Fibroblast of pulmonary artery (primary cell): ENCODE measurements at places on chromosomes 12 and 14.

- DNase-seq = peak; percentile 93
Measured at GRCh38 chr12:111773801-111774551, 7.2 kb downstream of the ALDH2 start.

DNA sequence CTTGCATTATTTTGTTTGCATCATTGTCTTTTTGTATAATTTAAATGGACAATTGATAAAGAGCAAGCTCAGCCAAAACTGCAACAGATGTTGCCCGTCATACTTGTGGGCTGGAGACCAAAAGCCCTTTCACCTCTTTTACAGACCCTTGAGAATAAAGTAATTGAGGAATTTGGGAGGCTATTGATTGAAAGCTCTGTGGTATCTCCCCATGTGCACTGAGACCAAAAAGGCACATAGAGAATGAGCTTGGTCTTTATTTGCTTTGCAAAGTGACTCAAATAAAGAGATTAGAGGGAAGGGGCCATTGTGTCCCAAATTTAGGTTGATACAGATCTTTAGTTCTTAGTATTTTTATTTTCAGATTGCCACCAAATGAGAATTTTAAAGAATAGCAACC is 617.6 kb downstream of the TRHDE start:
- no peak for DNase-seq

- no peak for DNase-seq
Measured at GRCh38 chr12:62540354-62540753, 73.7 kb downstream of the MON2 start.

- no peak for DNase-seq
Measured at GRCh38 chr12:118361092-118361404, 11.7 kb downstream of the TAOK3 start.

DNA sequence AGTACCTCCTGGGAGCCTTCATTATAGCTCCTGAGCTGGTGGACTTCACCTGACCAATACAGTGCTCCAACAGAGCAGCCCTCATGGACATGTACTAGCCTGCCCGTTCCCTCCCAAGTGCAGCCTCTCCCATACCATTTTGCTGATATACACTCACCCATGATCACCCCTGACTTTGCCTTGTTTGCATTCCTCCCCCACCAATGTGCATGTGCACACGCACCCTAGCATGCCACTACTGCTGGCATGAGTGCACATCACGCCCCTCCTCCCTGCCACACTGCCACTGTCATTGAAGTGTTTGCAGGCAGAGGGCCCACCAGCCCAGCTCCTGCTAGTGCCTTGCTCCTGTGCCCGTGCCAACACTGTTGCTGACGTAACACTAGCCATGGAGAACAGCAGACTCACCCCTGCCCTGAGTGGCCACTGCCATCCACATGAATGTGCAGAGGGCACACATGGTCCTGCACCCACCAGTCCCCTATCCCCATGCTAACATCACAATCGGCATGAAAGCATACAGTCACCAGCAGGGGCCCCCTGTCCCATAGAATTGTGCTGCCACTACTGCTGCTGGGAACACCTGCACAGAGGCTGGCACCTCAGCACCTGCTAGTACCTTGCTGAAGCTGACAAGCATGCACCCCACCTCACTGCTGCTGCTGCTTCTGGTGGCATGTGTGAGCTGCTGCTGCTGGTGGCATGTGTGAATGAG is 110.3 kb downstream of the SINHCAF start:
- no peak for DNase-seq

GRCh38 chr12:71439362-71439612 is 311 bp upstream of the LGR5 start:
- DNase-seq = no peak

DNA sequence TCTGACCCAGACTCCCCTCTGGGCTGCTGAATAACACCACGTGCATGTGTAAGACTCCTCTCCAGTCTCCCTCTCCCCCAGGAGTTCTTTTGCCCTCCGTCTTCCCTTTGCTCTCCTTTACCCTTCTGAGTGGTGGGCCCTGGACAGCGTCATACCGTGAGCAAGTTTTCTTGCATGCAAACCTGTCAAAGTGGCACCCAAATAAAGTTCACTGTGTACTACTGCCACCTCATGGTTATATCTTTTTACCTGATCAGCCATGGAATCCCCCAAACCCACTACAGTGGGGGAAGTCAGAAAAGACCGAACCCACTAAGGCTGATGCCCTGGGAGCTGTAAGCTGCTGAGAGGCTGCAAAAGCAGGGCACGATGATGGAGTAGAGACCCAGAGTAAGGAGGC is 131.1 kb upstream of the VRK1 start:
- no peak for DNase-seq
